ENCODE measurements at places on chromosomes 4 and X. TPM values are rescaled to one million over a fixed set of nuclear protein-coding genes. Genes with fewer than 3 reads are reported as not detected.
A peak's percentile ranks its signal among the peaks of the same experiment; 100 is the strongest.

The PNMA6A gene
- total RNA-seq = 1.7 TPM

The TLR6 gene
- total RNA-seq = not detected

GRCh38 chrX:119870626-119871131 lies 854 bp downstream of the RNF113A start:
- DNase-seq = peak; percentile 60

GRCh38 chrX:153408221-153408721 lies 3.0 kb upstream of the ZFP92 start:
- DNase-seq = no peak

GRCh38 chrX:12237131-12237530 lies 98.9 kb downstream of the FRMPD4 start:
- no peak for DNase-seq

DNA sequence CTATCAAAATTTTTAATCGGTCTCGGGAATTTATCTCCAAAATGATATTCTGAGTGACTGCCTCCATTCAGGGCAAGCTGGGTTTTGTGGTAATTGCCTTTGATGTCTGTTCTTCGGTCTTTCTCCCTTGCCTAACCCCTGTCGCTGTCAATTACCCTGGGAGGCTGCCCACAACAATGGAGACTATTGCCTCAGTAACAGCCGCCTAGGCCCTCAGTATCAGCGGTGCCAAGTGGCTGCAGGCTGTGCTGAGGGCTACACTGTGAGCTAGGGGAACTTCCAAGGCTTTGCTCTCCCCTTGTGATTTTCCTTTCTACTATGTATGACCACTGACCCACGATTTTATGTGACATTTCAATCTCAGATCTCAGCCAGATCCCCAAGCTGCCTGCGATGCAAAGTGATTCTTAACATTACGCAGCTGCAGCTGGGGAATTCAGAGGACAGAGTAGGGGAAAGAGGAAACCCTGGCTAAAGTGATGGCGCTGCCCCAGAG lies 36.3 kb upstream of the REST start:
- peak; percentile 39 for DNase-seq

DNA sequence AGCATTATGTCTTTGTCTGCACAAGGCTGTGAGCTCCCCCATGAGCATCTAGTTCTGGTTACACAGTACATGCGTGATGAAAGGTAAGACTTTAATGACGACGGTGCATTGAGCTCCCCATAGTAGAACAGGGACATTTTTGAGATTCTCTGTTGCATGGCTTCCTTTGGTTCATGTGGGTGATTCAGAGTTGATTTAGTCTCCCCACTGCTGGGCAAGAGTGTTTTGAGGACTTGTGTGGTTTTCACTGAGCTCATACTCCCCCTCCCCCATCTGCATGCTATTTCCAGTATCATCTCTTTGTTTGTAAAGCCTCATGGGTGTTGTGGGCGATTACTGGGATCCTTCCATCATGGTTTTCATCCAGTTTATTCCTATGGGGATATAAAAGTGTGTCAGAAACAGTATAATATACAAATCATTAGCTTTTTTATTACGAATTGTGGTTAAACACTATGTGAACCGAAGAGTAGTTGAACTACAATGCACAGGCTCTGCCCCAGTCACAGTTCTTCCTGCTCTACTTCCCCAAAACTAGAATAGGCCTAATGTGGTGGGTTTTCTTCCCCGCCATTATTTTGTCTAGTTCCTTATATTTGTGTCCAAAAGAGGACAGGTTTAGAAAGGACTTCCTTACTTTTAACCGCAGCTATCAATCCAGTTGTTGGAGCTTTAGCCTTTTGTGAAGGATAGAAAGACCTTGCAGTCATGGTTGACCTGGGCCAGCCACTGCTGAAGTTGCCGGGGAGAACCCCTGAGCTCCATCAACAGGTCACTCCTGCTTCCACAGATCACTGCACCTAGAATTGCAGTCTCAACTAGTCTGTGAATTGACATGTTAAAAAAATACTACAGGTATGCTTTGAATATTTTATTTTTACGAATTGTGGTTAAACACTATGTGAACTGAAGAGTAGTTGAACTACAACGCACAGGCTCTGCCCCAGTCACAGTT lies 30.4 kb downstream of the KIT start:
- no peak for DNase-seq

- DNase-seq = no peak
Observed at GRCh38 chrX:16137416-16138107, 14.2 kb downstream of the GRPR start.

- DNase-seq = no peak
Observed at GRCh38 chr4:135244696-135245095, 1043.1 kb upstream of the PABPC4L start.

All from stomach (tissue), 19 donors.